ENCODE measurements at places on chromosomes 3 and 15.

DNA sequence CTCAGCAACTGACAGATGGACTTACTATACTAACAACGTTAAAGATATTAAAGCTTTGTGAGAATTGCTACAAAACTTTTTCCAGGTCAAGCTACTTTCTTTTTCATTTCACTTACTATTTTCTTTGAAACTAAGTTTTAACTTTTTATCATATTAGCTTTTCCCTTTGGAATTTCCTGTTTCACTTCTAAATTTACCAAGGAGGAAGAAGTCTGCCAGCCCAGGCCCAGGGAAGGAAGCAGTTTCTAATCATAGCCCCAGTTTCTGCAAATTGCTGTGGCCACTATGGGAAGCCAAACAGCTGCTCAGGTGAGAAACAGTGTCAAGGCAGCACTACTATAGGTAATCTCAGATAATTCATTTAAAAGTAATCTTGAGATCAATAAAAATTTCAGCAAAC lies 18.4 kb downstream of the CYFIP1 start:
- no peak for DNase-seq

DNA sequence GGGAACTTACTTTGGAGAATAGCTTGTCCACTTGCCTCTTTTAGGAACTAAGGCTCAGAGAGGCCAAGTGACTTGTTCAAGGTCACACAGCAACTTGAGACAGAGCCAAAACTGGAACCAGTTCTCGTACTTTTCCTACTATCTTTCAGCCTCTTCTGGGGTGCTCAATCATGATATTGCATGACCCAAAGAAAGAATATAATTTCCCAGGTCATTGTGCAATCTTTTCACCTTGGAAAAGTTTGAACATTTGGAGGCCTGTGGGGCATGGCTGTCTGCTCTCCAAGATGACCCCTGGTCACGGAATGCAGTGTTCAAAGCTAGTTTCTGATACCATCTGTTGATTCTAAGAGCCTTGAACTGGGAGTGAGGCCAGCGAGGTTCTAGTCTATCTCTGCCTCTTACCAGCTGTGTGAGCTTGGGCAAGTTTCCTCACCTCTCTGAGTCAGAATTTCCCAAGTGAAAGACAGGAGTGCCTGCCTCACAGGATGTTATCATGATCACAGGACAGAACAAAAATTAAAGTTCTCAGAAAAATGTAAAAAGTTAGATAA lies 89.7 kb downstream of the BDH1 start:
- no peak for DNase-seq

- no peak for DNase-seq
These were observed 201.6 kb downstream of the CHST2 start for GRCh38 chr3:143321058-143321769.

DNA sequence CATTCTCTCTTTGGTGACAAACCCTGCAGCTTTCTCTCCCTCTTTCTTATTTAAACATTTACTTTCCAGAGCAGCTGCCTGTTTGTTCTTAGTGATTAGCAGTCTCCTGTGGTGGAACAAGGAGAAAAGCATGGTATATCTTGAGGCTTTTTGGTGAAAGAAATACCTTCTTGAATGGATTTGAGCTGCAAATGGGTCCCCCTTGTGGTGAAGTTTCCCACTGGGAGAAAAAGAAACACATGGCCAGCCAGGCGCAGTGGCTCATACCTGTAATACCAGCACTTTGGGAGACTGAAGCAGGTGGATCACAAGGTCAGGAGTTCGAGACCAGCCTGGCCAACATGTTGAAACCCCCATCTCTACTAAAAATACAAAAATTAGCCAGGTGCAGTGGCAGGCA lies 48.3 kb upstream of the ACP3 start:
- DNase-seq: no peak

- DNase-seq: no peak
These were observed at the start of gene CNTN6 for GRCh38 chr3:1092771-1093170. TSS of gene CNTN6 (plus strand) at chr3:1093024. CDS start at chr3:1148009, 54,985 bp downstream.

- DNase-seq: no peak
These were observed 42.8 kb upstream of the ROBO1 start for GRCh38 chr3:79810581-79810980.

GRCh38 chr3:125351814-125352456 lies 23.2 kb downstream of the ZNF148 start:
- DNase-seq: no peak

DNA sequence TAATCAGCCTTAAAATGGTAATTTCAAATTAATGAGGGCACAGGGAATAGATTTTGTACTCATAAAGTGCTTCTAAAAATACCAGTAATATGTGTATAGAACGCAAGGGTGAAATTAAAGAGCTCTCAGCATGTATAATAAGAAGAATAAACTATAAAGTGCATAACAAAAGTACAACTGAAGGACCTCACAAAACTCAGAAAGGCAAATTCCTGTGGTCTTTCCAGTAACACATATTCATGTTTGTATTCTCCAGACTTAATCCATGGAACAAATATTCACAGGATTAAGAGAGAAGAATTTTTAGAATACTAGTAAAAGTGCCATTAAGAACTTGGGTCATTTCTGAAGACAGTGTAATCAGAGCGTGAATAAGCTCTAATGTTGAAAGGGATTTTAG lies 646.3 kb downstream of the CADM2 start:
- no peak for DNase-seq
